ENCODE measurements at places on chromosomes 12 and 14.
A peak's percentile ranks its signal among the peaks of the same experiment; 100 is the strongest.

GRCh38 chr12:31519511-31519910 is 71.4 kb downstream of the DENND5B start:
- no peak for DNase-seq

DNA sequence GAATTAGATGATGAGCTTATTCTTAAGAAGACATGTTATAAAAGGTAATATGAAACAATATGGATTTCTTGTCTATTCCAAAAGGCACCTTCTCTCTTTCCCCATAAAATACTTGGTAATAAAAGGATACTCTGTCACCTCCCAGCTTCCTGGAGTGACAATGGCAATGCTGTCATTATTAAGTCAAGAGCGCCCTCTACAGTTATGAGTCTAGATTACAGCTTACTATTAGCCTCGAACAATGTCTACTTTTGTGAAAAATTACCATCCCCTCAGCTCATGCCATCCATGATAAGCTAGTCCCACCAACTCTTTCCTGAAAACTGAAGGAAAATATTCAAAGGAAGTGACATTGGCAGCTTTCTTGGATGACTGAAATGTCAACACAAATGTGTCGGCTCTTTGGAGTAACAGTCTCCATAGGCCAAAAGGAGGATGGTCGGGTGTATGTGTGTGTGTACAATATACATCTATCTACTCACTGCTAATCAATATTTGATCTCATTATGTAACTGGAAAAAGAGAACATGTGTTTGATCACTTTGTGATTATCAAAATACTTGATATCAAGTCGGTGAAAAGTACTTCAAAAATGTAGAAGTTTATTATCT is 48.7 kb upstream of the CDKN3 start:
- no peak for DNase-seq

- no peak for DNase-seq
Observed at GRCh38 chr12:22399464-22400180, 65.1 kb upstream of the ST8SIA1 start.

DNA sequence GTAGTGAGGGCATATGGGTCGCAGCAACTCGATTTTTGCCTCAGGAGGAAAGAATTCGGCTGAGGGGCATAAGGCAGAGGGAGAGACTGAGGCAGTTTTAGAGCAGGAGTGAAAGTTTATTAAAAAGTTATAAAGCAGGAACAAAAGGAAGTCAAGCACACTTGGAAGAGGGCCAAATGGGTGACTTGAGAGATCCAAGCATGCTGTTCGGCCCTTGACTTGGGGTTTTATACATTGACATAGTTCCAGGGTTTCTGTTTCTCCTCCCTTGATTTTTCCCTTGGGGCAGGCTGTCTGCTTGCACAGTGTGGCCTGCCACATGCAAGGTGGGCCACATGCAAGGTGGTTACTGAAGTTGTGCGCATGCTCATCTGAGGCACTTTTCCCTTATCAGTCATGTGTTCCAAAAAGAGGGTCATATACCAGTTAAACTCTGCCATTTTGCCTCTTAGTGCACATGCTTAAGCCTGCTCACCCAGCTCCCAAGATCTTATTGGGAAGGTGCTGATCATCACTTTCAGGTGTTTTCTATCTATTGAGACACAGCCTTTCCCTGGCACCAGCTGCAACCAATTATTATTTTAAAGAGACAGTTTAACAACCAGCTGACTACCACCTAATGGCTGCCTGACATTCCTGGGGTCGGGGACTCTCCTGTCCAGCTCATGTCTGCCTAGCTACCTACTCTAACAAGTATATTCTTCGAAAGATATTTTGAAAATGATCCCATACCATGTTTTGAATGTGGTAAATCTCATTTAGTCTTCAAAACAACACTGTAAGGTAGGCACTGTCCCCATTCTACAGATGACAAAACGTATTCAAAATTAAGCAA is 19.9 kb downstream of the PTGER2 start:
- DNase-seq, result peak; percentile 19

Measured in osteoblast (primary cell).